ENCODE measurements at places on chromosomes 2 and 18.

- DNase-seq, result no peak
Measured at GRCh38 chr2:71299507-71299906, 32.1 kb upstream of the ZNF638 start.

GRCh38 chr18:36405611-36406010 lies 108.1 kb downstream of the FHOD3 start:
- no peak for DNase-seq

GRCh38 chr2:3114406-3115185 lies 263.0 kb downstream of the EIPR1 start:
- no peak for DNase-seq

- no peak for DNase-seq
Measured at GRCh38 chr2:216205486-216205885, 96.3 kb downstream of the XRCC5 start.

GRCh38 chr2:186746584-186746983 lies 52.7 kb downstream of the FAM171B start:
- no peak for DNase-seq

- no peak for DNase-seq
Measured at GRCh38 chr2:100682536-100682935, 119.7 kb downstream of the PDCL3 start.

GRCh38 chr18:76429262-76430126 lies 65.5 kb downstream of the ZNF516 start:
- peak; percentile 59 for DNase-seq

DNA sequence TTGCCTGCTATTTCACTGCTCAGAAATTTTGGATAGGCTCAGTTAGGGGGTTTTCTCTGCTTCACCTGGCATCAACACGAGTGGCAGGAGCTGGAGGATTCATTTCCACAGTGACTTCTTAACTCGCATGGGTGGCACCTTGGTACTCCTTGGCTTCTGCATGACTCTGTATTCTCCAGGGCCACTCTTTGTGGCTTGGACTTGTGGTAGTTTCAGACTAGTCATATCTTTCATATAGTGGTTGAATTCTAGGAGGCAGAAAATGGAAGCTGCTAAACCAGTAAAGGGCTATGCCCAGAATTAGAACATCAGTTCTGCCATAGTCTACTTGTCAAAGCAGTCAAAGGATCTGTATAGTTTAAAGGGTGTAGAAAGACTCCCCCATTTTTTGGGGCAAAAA lies 6.8 kb downstream of the MAIP1 start:
- no peak for DNase-seq

GRCh38 chr2:163633291-163633690 lies 102.5 kb downstream of the FIGN start:
- no peak for DNase-seq

DNA sequence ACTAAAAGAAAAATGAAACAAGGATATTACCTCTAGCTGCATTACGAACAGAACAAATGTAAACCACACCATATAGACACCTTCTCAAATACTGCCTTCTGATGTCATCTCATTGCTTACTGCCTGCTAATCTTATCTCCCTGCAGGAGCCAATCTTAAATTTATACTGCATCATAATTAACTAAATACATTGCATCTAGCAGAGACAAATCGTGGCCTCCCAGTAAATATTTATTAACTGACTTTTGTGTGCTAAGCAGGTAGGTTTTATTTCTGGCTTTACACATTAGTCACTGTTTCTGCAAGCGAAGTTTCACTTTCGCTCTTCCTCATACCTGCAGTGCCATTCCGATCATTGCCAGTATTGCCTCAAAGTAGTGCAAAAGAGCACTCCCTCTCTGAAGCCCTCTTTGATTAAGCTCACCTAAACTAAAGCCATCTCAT lies 67.5 kb downstream of the SPATS2L start:
- DNase-seq, result no peak

GRCh38 chr2:240701091-240701735 lies 9.5 kb downstream of the AQP12A start:
- no peak for DNase-seq

GRCh38 chr2:159860581-159861310 lies 62.7 kb upstream of the CD302 start:
- DNase-seq, result no peak

DNA sequence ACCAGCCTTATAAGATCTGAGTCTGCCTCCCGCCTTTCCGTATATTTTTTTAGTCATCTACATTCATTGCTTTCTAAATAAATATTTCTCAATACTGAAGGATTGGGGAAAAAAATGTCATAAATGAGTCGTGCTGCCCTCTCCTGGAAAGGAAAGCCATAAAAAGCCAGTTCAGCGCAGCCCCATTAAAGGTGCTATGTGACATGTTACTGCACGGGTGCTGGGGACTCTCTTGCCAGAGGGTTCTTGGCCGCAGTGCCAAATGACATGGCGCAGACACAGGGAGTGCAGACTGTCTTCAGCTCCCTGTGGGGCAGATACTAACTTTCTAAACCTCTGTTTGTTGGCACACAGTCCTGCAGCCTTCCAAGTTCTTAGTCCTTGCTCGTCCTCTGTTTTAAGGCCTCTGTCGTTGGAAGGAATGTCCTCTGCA lies 53.7 kb upstream of the MAP3K20 start:
- no peak for DNase-seq

GRCh38 chr2:26685989-26686839 lies 6.3 kb upstream of the KCNK3 start:
- no peak for DNase-seq

GRCh38 chr2:6081955-6082624 lies 389.9 kb downstream of the SOX11 start:
- no peak for DNase-seq

DNA sequence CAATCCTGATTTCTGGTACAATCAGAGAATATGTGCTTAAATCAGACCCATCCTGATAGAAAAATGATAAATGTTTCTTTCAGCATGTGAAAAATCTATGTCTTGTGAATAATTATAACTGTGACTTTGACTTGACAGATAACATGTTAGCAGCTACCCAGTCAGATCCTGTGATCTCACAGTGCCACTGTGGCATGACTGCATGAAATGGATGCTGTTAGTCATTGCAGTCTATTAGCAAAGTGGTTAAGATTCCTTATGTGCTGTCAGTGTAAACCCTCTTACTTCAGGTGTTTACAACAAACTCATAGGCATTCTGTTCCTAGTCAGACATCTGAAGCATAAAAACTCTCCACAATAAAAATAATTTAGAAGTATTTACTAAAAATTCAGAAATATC lies 244.6 kb upstream of the RND3 start:
- DNase-seq, result no peak

DNA sequence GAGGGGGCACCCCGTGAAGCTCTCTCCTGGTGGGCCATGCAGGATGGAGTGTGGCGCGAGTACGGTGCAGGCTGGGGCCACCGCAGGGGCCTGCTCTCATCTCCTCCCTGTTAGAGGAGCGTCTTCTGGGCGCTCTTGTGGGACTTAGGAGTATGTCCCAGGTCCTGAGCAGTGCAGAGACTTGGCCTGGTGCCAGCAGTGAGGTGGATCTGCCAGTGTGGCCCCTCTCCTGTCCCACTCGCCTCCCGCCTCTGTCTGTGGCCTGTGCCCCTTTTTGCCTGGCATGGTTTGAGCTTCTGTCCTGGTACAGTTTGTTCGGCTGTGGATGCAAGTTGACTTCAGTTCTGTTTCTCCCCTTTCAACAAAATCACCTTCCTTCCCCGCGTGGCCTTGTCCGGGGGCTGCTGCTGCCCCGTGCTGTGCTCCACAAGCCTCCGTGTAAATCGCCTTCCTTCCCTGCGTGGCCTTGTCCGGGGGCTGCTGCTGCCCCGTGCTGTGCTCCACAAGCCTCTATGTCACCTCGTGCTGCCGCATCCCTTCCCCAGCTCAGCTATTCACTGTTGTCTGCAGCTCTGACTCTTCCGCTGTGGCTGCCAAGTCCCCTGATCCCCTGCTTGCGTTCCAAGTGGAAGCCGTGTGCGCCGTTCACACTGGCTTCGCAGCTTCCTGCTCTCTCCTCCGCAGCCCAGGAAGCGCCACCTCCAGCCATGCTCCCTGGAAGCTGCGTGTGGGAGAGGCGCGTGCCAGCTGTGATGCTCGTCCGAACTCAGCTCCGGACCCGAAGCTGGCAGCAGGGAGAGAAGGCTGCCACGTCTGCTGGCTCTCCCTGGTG lies 13.7 kb downstream of the LDLRAD4 start:
- peak; percentile 74 for DNase-seq

DNA sequence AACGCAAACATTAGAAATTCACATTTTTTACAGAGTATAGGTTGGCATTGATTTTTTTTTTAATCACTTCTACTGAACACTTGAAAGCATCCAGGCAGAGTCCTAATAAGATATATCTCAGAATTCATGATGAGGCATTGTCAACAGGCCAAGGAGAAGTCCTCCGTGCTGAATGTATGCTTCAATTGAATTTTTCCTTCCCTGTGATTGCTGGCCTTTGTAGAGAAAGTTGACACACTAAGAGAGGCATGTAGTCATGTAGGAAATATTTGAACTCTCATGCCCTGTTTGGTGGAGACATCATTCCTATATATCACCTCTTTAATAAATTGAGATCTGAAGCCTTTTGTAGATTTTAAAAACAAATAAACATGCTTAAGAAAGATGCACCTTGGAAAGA lies 844.9 kb downstream of the CPS1 start:
- DNase-seq, result no peak

DNA sequence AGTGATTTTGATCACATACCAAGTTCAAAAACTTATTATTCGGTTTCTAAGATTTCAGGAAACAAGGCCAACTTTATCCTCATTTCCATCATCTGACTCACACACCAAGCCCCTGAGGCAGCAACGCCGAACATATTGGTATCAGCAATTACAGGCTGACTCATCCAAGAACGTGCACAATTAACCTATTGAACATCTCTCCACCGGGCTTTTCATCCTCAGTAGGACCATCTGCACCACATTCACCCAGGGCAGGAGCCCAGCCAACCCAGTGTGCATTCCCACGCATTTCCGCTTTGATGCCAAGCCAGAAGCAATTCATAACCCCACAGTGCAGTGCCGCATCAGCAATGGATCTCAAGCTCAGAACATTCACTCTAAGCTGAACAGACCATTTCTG lies 52.9 kb downstream of the SCG2 start:
- no peak for DNase-seq

- no peak for DNase-seq
Measured at GRCh38 chr2:75288760-75289159, 89.4 kb upstream of the TACR1 start.

Measured in psoas muscle (tissue), 8 donors.